ENCODE measurements at places on chromosomes 3 and 15. TPM values are rescaled to one million over a fixed set of nuclear protein-coding genes. Genes with fewer than 3 reads are reported as not detected.

GRCh38 chr15:41950127-41950483 is 22.3 kb downstream of the EHD4 start:
- peaks cover 8% of the 10 kb centered on the region for H3K36me3 ChIP-seq
- H3K4me3 ChIP-seq, result no peak overlapping the region
- H3K4me1 ChIP-seq, result no peaks in the 10 kb centered on the region
- DNase-seq, result no peak

DNA sequence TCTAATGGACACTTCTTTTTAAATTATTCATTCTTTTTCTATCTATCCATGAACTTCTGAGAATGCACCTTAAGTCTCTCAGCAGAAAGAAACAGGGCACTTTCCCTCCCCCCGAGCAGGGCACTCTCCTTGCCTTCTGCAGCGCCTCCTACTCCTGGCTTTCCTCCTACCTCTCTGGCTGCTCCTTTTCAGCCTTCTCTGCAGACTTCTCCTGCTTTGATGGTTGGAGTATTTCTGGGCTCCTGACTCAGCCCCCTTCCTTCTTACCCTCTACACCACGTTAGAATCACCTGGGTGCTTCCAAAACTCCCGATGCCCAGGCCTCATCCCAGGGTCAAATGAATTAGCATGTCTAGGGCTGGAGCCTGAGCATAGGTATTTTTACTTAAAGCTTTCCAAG is 3.4 kb downstream of the SCN5A start:
- DNase-seq, result no peak
- no peaks in the 10 kb centered on the region for H3K27me3 ChIP-seq
- no peaks in the 10 kb centered on the region for H3K36me3 ChIP-seq
- H3K4me3 ChIP-seq, result no peak overlapping the region
- H3K4me1 ChIP-seq, result no peaks in the 10 kb centered on the region

GRCh38 chr3:12280357-12280806 is 8.5 kb upstream of the PPARG start:
- DNase-seq, result no peak
- no peaks in the 10 kb centered on the region for H3K36me3 ChIP-seq
- H3K27ac ChIP-seq, result no peak overlapping the region
- H3K27me3 ChIP-seq, result no peaks in the 10 kb centered on the region
- no peak overlapping the region for H3K4me3 ChIP-seq

GRCh38 chr15:45187894-45188830 is at the start of gene SHF:
Gene SHF (minus strand): TSS chr15:45187966. CDS start chr15:45187951, 15 bp downstream.
- peaks cover 4% of the 10 kb centered on the region for H3K4me1 ChIP-seq
- peak within 1 kb of the TSS; percentile 80 for H3K27ac ChIP-seq
- H3K36me3 ChIP-seq, result no peaks in the 10 kb centered on the region
- no peaks in the 10 kb centered on the region for H3K27me3 ChIP-seq

Gene RTP3
- 0.68 TPM for total RNA-seq

- no peaks in the 10 kb centered on the region for H3K27me3 ChIP-seq
- no peak overlapping the region for H3K27ac ChIP-seq
- no peaks in the 10 kb centered on the region for H3K36me3 ChIP-seq
- no peaks in the 10 kb centered on the region for H3K4me1 ChIP-seq
- H3K4me3 ChIP-seq, result no peak overlapping the region
- no peak for DNase-seq
Measured at GRCh38 chr15:100301910-100302431, 39.8 kb downstream of the ADAMTS17 start.

DNA sequence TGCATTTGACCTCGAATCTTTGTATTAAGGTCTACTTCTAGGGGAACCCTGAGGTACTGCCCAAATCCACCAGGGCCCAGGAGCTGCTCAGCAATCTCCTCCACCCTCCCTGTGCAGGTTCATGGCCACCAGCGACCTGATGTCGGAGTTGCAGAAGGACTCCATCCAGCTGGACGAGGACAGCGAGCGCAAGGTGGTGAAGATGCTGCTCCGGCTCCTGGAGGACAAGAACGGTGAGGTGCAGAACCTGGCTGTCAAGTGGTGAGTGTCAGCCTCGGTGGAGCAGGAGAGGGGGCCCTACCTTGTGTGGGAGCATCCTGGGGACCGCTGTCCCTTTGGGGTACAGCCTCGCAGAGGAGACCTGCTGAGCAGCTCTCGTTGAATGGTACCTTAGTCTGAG is 6.9 kb downstream of the CAND2 start:
- H3K27ac ChIP-seq, result no peak overlapping the region
- no peaks in the 10 kb centered on the region for H3K27me3 ChIP-seq
- H3K4me1 ChIP-seq, result no peaks in the 10 kb centered on the region
- no peaks in the 10 kb centered on the region for H3K36me3 ChIP-seq
- no peak overlapping the region for H3K4me3 ChIP-seq

GRCh38 chr15:88246666-88247446 is 9.7 kb downstream of the NTRK3 start:
- peaks cover 3% of the 10 kb centered on the region for H3K4me1 ChIP-seq
- peak; percentile 68 for DNase-seq
- no peaks in the 10 kb centered on the region for H3K36me3 ChIP-seq
- H3K27me3 ChIP-seq, result no peaks in the 10 kb centered on the region

Gene SLC15A2
- total RNA-seq, result 51.1 TPM

Gene CYFIP1
- 121 TPM for total RNA-seq

GRCh38 chr15:31402511-31403056 is 75.9 kb downstream of the KLF13 start:
- no peak overlapping the region for H3K4me3 ChIP-seq
- no peak overlapping the region for H3K27ac ChIP-seq
- peaks cover 2% of the 10 kb centered on the region for H3K4me1 ChIP-seq
- no peaks in the 10 kb centered on the region for H3K27me3 ChIP-seq

DNA sequence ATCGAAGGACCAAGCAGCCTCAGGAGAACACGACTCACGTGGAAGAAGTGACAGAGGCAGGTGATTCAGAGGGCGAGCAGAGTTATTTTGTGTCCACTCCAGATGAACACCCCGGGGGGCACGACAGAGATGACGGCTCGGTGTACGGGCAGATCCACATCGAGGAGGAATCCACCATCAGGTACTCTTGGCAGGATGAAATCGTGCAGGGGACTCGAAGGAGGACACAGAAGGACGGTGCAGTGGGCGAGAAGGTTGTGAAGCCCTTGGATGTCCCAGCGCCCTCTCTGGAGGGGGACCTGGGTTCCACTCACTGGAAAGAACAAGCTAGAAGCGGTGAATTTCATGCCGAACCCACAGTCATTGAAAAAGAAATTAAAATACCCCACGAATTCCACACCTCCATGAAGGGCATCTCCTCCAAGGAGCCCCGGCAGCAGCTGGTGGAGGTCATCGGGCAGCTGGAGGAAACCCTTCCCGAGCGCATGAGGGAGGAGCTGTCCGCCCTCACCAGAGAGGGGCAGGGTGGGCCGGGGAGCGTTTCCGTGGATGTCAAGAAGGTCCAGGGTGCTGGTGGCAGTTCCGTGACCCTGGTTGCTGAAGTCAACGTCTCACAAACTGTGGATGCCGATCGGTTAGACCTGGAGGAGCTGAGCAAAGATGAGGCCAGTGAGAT is 26.0 kb downstream of the SYNM start:
- H3K27ac ChIP-seq, result no peak overlapping the region
- no peak overlapping the region for H3K4me3 ChIP-seq
- no peaks in the 10 kb centered on the region for H3K36me3 ChIP-seq

Gene TMEM87A
- 130 TPM for total RNA-seq

- H3K4me1 ChIP-seq, result no peaks in the 10 kb centered on the region
- H3K36me3 ChIP-seq, result no peaks in the 10 kb centered on the region
- H3K27ac ChIP-seq, result peak overlapping the region; percentile 93
- no peaks in the 10 kb centered on the region for H3K27me3 ChIP-seq
Measured at GRCh38 chr15:59371458-59372351, 966 bp downstream of the MYO1E start.

DNA sequence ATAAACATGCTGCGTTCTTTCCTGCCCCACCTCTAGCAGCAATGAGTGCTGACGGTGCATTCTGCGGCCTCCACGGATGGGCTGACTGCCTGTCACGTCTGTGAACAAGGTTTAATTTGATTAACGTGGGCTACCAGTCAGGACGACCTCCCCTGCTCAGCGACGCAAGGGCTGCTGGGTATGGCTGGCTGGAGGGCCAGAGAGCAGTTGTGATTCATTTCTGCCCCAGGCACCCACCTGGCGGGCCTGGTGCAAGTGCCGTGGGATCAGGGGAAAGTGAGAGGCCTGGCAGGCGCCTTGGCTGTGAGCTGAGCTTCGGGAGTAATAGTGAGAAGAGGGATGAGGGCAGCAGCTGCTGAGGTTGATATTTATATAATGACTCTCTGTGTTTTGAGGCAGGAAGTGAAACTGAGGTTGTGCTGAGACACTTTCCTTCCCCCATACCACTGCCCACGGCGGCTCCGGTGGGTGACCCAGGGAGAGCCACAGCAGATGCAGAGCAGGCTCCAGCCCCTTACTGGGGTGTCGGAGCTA is 190.4 kb upstream of the BCL6 start:
- no peaks in the 10 kb centered on the region for H3K4me1 ChIP-seq
- H3K4me3 ChIP-seq, result no peak overlapping the region
- no peak overlapping the region for H3K27ac ChIP-seq
- H3K36me3 ChIP-seq, result no peaks in the 10 kb centered on the region
- no peak for DNase-seq

DNA sequence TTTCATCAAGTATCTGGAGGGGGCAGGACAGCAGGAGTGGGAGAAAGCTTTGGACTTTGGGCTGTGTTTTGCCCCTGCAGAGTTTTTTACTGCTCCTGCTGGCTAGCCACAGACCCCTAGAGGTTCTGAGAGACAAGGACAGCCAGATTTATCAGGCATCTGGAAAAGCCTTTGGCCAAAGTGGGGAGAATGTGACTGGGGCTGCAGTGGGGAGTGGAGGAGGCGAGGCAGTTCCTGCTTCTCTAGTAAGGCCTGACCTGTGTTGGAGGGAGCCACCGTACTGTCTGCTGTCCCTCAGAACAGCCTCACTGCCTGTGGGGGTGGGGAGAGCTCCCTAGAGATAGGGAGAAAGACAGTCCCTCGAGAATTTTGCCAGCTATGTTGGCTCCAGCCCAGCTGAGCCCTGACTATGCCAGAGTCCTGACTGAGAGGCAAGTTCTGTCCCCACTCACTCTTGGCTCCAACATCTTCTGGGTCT is 2.2 kb downstream of the ALPK3 start:
- no peak overlapping the region for H3K4me3 ChIP-seq
- DNase-seq, result no peak
- H3K27me3 ChIP-seq, result no peaks in the 10 kb centered on the region
- H3K27ac ChIP-seq, result peak overlapping the region; percentile 55
- H3K36me3 ChIP-seq, result no peaks in the 10 kb centered on the region

GRCh38 chr3:127614928-127615589 is 13.9 kb upstream of the PODXL2 start:
- H3K4me3 ChIP-seq, result no peak overlapping the region
- no peak overlapping the region for H3K27ac ChIP-seq
- no peaks in the 10 kb centered on the region for H3K27me3 ChIP-seq
- no peaks in the 10 kb centered on the region for H3K36me3 ChIP-seq
- DNase-seq, result no peak
- peaks cover 3% of the 10 kb centered on the region for H3K4me1 ChIP-seq

DNA sequence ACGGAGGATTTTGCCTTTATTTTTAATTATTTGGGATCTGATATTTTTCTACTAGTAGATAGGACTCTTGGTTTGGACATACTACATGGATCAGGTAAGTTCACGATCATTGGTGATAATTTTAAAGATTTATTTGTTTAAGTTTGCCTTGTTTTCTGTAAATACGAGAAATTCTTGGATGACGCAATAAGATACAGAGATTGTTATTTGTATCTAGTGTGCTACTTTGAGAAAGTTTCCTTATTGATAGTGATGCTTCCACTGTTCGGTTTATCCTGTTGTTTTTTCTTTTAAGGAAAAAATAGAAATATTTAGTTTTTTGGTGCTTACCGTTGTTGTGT is 577 bp downstream of the CHD2 start:
- H3K4me3 ChIP-seq, result peak overlapping the region; percentile 55
- no peaks in the 10 kb centered on the region for H3K27me3 ChIP-seq
- no peaks in the 10 kb centered on the region for H3K36me3 ChIP-seq
- H3K27ac ChIP-seq, result peak overlapping the region; percentile 98
- peaks cover 7% of the 10 kb centered on the region for H3K4me1 ChIP-seq
- no peak for DNase-seq

DNA sequence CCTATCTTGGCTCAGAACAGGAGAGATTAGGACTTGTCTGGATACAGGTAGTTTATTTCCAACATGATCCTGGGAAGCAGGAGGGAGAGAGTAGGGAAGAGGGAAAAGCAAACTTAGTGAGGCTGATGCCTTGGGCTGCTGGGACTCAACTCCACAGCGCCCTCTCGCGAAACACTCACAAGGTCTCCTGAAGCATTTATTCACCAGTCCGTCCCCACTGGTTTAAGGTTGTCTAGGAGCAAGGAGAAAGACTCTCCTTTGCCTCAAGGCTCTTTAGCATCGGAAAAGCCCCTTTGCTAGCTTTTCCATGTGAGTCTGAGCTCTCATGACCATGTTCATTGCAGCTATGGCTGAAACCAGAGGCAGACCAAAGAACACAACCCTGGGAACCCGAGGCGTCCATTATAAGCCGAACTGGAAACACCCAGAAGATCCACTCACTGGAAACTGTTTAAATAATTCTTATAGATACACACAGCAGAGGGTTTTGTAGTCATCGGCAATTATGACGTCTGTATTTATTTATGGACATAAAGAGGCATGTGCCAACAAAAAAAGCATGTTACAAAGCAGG is 244.5 kb downstream of the CD47 start:
- no peak overlapping the region for H3K4me3 ChIP-seq
- H3K27me3 ChIP-seq, result no peaks in the 10 kb centered on the region
- H3K4me1 ChIP-seq, result no peaks in the 10 kb centered on the region
- peak overlapping the region; percentile 16 for H3K27ac ChIP-seq

- no peak overlapping the region for H3K4me3 ChIP-seq
- no peaks in the 10 kb centered on the region for H3K36me3 ChIP-seq
- H3K4me1 ChIP-seq, result peaks cover 10% of the 10 kb centered on the region
- H3K27ac ChIP-seq, result peak overlapping the region; percentile 50
- no peaks in the 10 kb centered on the region for H3K27me3 ChIP-seq
Measured at GRCh38 chr15:82900511-82901060, 51.9 kb downstream of the HOMER2 start.

DNA sequence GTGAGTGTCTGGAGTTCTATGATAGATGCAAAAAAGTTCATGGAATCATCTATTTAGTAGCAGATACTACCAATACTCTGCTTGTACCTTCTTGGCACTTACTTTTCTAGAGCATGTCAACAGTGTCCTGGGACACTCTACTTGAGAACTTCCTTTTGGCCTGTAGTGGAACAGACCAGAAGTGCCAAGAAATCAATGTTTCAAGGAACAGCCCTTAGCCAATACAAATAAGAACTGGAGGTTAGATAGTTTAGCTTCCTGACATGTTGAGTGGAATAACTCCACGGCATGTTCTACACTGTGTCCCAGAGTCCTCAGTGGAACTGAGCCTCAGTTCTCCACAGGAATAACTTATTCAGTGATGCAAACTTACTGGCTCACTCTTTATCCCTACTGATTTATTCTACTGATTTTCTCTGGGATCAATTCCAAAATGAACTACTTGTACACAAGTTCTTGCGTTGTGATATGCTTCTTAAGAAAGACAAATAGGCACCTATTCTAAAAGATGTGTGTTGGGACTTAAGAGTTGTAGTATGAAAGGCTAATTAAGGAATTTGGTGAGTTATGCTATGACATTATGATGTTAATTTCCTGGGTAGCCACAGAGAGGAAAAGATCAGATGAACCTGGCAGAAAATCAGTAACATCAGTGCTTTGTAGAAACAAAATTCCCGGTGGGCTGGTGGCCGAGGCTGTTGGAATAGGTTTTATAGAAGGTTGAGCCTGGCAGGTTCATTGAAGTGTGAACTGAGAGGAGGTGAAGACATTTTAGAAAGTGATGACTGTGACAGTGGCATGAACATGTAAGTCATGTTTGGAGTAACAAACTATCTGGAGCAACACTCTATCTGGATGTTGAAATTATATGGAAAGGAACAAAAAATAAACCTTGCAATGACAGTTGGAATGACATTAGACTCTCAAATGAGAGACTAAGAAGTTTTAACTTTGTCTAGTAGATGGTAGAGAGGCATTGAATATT is 101.8 kb upstream of the RBMS3 start:
- no peak overlapping the region for H3K27ac ChIP-seq
- peaks cover 6% of the 10 kb centered on the region for H3K4me1 ChIP-seq
- H3K36me3 ChIP-seq, result no peaks in the 10 kb centered on the region
- H3K27me3 ChIP-seq, result no peaks in the 10 kb centered on the region
- no peak for DNase-seq

Gene SIDT1
- 31.2 TPM for total RNA-seq
